Stimulated activated CD8-positive, alpha-beta memory T cell treated with anti-CD3 and anti-CD28 coated beads, Interleukin-2, amount 100 ng/mL, for 1 hour (primary cell): ENCODE measurements at places on chromosomes 7 and 10.

GRCh38 chr10:1737222-1738061 lies at the start of gene ADARB2:
Gene ADARB2, minus strand, starts transcription at chr10:1737525.
- no peak for DNase-seq

DNA sequence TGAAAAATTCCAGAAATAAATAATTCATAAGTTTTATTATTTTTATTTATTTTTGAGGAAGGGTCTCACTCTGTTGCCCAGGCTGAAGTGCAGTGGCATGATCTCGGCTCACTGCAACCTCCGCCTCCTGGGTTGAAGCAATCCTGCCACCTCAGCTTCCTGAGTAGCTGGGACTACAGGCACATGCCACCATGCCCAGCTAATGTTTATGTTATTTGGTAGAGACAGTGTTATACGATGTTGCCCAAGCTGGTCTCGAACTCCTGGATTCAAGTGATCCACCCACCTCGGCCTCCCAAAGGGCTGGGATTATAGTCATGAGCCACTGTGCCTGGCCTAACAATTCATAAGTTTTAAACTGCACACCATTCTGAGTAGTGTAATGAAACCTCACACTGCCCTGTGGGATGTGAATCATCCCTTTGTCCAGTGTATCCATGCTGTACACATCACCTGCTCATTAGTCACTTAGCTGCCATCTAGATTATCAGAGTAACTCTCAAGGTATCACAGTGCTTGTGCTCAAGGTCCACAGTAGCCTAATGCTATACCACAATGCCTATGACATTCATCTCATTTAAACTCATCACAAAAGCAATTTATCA lies 17.9 kb downstream of the RTKN2 start:
- DNase-seq: no peak

- DNase-seq: no peak
Measured at GRCh38 chr10:91614225-91614624, 18.6 kb downstream of the PPP1R3C start.

GRCh38 chr7:46115410-46115809 lies 194.3 kb upstream of the IGFBP3 start:
- no peak for DNase-seq

- DNase-seq: no peak
Measured at GRCh38 chr10:129740532-129741279, 223.4 kb downstream of the EBF3 start.

DNA sequence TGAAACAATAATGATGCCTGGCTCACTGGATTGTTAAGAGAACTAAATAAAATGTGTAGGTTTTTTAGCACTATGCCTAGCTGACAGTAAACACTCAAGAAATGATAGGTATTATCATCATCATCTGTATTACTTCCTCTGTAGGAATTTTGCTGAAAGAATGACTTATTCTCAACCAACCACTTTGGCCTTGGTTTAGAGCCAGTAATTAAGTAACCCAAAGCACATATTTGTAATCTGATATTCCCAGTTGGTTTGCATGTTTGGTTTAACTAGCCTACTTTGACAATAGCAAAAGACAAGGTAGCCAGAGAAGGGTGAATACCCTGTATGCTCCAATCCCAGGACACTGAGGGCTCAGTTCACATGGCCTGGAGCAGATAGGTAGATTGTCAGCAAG lies 34.4 kb downstream of the BCAP29 start:
- no peak for DNase-seq

DNA sequence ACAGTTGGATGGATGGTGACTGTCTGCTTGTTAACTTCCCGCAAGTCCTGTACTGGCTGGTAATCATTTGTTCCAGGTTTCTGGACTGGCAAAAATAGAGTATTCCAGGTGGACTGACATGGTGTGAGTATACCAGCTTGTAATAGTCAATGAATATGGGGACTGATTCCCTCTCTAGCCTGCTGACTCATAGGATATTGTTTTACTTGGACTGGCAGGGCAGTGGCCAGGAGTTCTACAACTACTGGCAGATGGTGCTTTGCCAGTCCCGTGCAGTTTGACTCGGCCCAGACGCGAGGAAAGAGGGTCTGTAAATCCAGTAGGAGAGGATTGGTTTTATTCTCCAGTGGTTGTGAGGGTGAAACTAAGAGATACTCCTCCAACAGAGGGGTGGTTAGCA lies 78.0 kb downstream of the PRR15 start:
- DNase-seq: no peak

DNA sequence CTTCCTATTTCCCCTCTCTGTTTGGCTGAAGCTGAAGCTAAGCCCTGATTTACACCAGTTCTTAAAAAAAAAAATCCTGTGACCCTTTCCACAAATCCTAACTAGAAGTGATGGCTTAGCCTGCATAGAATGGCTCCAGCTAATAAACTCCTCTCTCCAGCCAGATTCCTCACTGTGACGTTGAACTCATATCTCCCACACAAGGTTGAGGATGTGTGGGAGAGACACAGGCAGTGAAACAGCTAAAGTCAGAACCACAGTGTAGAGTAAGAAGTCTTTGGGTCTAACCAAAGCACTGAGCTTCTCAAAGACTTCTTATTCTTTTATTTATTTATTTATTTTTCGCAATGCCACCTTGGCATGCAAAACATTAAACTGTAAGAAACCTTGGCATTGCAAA lies 268.3 kb downstream of the SNX13 start:
- no peak for DNase-seq

GRCh38 chr7:76209310-76209709 lies 7.6 kb downstream of the SRRM3 start:
- DNase-seq: no peak

DNA sequence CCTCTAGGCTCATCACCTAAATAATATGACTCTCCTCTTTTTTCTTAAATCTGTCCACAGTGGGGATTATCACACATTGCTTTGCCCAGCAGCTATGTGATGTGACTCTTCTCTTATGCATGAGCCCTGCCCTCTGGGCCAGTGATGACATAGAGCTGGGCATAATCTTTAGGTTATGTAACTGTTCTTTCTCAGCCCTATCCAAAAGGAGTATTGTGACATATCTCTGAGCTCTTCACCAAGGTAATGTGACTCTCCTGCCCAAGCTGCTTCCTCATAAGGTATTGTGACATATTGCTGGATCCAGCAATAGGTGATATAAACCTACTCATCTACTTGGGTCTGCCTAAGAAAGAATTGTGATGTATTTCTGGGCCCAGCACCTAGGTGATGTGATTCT lies 37.7 kb upstream of the ZNF107 start:
- no peak for DNase-seq

DNA sequence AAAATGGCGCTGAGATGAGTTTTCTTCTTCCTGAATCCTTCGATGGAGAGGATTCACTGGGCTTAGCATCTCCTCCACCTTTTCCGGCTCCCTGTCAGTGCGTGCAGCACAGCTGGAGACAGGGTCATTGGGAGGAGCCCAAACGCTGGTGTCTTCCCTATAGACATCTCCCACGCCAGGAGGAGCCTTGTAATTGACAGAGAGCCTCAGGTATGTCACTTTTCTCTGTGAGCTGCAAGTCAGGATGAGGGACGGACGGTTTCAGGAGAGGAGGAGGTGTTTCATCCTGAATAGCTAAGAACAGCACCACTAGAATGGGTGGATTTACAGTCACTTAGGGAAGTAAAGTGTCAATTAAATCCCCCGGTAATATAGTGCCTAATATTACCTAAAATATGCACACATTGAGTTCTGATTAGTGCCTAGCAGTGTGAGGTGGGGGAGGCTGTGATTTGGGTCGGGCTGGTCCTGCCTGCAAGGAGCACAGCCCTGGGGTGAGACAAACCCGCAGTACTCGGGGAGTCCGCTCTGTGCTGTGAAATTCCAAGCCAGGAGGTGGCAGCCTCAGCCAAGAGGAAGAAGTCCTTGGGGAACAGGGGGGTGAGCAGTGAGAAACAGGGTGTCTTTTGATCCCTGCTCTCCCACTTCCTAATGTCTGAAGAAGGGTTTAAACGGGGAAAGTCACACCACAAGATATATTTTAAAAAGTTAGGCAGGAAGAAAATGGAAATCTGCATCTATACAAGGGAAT lies 28.2 kb downstream of the IL15RA start:
- DNase-seq: no peak
